Tibial nerve (tissue), 4 donors: ENCODE measurements at places on chromosomes 16 and 17. TPM values are rescaled to one million over a fixed set of nuclear protein-coding genes. Genes with fewer than 3 reads are reported as not detected.

ABCA5 gene
- total RNA-seq = 79.0 TPM

CDK5R1 gene
- total RNA-seq = 1.5 TPM

ANKRD40CL gene
- not detected for total RNA-seq

CACNA1G gene
- total RNA-seq = not detected

NAGS gene
- total RNA-seq = 7.2 TPM

MT1F gene
- total RNA-seq = 16.3 TPM

PRSS53 gene
- 1.3 TPM for total RNA-seq

OR3A2 gene
- total RNA-seq = not detected

SYNGR3 gene
- total RNA-seq = not detected

NXPH3 gene
- total RNA-seq = 21.9 TPM

KRTAP4-9 gene
- total RNA-seq = not detected

NHLRC4 gene
- total RNA-seq = 0.98 TPM

PPY gene
- not detected for total RNA-seq

SLC16A11 gene
- total RNA-seq = not detected

SPNS2 gene
- total RNA-seq = 49.8 TPM

USH1G gene
- total RNA-seq = not detected

MMP28 gene
- 71.7 TPM for total RNA-seq

ZNF423 gene
- total RNA-seq = 17.7 TPM

DLX4 gene
- total RNA-seq = not detected

GAS2L2 gene
- 0.84 TPM for total RNA-seq

GGT6 gene
- not detected for total RNA-seq

AGRP gene
- not detected for total RNA-seq

C1QTNF1 gene
- 67.1 TPM for total RNA-seq

CPHXL2 gene
- total RNA-seq = not detected

STH gene
- not detected for total RNA-seq

QRICH2 gene
- total RNA-seq = 8.4 TPM

BIRC5 gene
- 8.7 TPM for total RNA-seq

OR1A1 gene
- total RNA-seq = not detected

RASL10B gene
- total RNA-seq = 8.4 TPM

HOXB6 gene
- 2.9 TPM for total RNA-seq

SLC6A2 gene
- total RNA-seq = not detected

RAB11FIP4 gene
- 4.2 TPM for total RNA-seq

HES7 gene
- not detected for total RNA-seq

TK1 gene
- total RNA-seq = 6.6 TPM

ARSG gene
- 11.4 TPM for total RNA-seq

TLCD3A gene
- 5.5 TPM for total RNA-seq
